ENCODE measurements at places on chromosomes 1 and 21.
A peak's percentile ranks its signal among the peaks of the same experiment; 100 is the strongest.

DNA sequence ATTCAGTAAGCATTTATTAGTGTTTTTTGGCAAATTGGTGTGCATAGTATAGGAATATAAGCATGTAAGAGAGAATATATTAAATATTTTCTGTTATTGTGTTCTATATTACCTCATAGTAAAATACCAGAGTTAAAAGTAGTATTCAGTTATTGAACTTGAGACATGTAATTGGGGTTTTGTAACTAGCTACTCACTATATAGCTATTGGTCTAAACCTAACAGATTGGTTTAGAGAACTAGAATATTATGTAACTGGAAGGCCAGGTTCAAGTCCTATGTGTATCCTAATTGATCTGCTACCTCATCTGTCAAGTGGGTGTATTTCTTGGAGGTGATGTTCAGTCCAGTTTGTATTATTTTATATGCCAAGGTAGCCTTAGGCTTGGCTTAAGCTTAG is 26.3 kb downstream of the CLIC4 start:
- no peak for DNase-seq

GRCh38 chr1:231701306-231701705 is 74.7 kb downstream of the DISC1 start:
- DNase-seq = no peak

GRCh38 chr1:171999756-172000155 is 158.5 kb downstream of the DNM3 start:
- no peak for DNase-seq

- no peak for DNase-seq
These were observed 343.0 kb downstream of the USP25 start for GRCh38 chr21:16072737-16073136.

- DNase-seq = no peak
These were observed 322.8 kb downstream of the TGFB2 start for GRCh38 chr1:218667781-218668516.

GRCh38 chr1:205812878-205813754 is at the start of gene SLC41A1:
Gene SLC41A1 (minus strand): TSS chr1:205813198. CDS start chr1:205810441, 2,757 bp downstream.
- DNase-seq = peak; percentile 99

DNA sequence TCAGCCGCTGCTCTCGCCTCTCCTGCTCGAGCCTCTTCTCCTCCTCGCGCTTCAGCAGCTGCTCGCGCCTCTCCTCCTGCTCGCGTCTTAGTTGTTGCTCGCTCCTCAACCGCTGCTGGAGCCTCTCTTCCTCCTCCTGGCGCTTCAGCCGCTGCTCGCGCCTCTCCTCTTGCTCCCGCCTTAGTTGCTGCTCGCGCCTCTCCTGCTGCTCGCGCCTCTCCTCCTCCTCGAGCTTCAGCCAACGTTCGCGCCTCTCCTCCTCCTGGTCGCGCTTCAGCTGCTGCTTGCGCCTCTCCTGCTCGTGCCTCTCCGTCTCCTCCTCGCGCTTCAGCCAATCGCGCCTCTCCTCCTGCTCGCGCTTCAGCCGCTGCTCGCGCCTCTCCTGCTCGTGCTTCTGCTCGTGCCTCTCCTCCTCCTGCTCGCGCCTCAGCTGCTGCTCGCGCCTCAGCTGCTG is 3.7 kb downstream of the TCHH start:
- DNase-seq = peak; percentile 46

- no peak for DNase-seq
These were observed 25.5 kb upstream of the GRHL3 start for GRCh38 chr1:24293392-24294227.

GRCh38 chr1:230563591-230563990 is 78.7 kb upstream of the COG2 start:
- no peak for DNase-seq

GRCh38 chr1:151372058-151372934 is at the start of gene SELENBP1:
Gene SELENBP1 (minus strand): TSS chr1:151372705. CDS start chr1:151372641, 64 bp downstream.
- DNase-seq = peak; percentile 70

GRCh38 chr1:243351337-243351736 is 95.5 kb downstream of the SDCCAG8 start:
- no peak for DNase-seq

DNA sequence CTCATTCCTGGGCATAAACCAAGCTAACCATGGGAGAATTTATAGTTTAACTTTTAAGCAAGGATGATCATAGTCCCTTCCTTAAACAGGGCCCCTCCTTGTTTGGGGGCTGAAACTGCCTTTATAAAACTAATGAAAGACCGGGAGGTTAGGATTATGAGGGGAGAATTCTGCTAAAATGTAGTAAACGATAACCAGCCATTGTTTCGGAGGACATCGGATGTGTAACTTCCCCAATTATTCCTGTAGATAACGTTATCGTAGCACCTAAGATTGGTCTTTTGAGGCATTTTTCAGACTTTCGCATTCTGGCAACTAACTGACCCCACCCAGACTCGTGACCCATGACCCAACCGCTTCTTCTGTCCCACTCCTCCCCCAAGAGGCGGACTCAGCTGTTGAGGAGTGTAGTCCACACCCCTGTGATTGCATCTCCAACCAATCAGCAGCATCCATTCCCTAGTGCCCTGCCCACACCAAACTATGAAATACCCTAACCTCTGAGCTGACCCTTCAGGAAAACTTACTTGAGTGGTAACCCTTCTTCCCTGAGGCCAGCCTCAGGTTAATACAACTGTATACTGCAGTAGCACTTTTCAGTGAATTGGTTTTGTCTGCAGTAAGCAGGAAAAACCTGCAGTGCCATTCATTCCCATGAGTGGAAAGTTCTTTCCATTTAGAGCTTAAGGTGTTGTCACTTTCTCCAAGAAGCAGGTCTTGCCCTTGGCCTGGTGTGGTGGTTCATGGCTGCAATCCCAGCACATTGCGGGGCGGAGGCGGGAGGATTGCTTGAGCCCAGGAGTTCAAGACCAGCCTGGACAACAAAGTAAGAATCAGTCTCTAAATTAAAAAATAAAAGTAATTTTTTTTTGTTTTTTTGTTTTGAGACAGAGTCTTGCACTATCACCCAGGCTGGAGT is 823 bp upstream of the SYF2 start:
- DNase-seq = peak; percentile 65

- DNase-seq = no peak
These were observed 679.5 kb downstream of the MATN1 start for GRCh38 chr1:30043731-30044408.

- no peak for DNase-seq
These were observed 7.6 kb downstream of the C1orf87 start for GRCh38 chr1:60066001-60066400.

- no peak for DNase-seq
These were observed 7.9 kb downstream of the MEF2D start for GRCh38 chr1:156492591-156493080.

DNA sequence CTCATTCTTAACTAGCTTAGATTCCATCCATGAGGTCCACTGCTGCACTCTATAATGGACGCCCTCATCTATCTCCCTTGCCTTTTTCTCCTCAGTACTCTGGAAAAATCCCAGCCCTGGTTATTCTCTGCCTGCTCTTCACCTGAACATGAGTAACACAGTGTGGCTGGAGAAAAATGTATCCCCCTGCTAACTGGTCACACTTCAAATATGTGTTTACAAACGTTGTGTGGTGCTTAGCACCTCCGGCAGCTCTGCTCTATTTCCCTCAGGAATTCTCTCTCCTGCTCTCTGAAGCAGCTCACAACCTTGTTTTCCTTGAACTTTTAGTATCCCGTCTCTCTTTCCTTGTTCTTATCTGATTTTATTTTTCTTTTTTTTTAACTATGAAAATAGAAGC is 4.1 kb downstream of the SCCPDH start:
- DNase-seq = no peak

DNA sequence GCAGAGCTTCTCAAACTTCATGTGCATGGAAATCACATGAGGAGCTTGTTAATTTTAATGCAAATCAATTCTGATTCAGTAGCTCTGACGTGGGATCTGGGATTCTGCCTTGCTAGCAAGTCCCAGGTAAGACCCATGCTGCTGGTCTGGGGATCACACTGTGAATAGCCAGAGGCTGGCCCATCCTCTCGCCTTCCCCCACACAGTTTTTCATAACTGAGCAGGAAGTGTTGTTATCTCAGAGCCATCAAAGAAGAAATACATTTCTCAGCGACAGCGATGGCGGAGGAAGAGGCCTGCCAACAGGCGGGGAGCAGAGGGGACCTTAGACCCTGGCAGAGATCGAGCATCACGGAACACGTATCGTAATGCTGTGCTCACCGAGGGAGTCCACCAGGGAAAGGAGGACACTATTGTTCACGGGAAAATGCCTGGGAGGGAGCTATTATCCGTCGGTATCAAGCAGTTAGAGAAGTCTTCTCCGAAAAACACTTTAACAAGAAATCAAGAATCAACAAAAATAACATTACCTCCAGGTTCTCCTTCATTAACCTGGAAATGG is 268.9 kb upstream of the TMEM51 start:
- no peak for DNase-seq

DNA sequence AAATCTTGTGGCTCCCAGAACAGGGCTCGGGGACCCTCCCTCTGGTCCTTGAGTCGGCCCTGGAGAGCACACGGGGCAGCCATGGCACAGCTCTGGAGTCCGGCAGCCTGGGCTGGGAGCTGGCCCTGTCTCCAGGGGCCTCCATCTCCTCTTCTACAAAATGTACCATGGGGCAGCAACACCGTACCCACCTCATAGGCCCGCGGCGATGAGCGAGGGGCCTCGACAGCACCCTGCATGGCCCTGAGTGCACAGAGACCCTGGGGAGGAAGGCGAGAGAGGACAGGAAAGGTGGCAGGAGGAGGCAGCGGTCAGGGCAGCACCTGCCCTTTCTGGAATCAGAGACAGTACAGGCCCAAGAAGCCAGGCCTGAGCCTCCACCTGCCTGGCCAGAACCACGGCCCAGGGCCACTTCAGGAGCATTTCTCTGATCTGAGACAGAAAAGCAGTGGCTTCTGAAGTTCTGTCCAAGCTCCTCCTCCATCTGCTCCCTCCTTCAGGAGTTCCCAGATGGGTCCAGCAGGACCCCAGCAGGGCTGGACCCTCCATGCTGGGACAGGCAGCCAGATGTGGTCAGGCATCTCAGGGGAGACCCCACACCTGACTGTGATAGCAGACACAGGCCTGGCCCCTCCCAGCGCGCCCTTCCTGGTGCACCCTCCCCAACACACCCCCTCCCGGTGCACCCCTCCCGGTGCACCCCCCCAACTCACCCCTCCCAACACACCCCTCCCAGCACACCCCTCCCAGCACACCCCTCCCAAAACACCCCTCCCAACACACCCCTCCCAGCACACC is 75.9 kb upstream of the ARHGEF16 start:
- no peak for DNase-seq

DNA sequence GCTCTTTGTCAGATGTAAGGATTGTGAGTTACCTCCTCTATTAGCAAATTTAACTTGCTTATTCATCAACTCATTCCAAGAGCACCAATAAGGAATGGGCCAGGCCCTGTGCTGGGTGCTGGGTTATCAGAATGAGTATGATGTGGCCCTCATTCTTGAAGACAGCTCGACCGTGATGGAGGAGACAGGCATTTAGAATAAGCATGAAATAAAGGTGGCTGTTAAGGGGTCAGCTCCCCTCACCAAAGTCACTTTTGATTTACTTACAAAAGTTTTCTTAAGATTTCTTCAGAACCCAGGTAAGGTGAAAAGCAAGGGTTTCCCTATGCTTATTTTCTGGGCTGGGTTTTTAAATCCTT is 15.3 kb upstream of the PADI1 start:
- DNase-seq = no peak

DNA sequence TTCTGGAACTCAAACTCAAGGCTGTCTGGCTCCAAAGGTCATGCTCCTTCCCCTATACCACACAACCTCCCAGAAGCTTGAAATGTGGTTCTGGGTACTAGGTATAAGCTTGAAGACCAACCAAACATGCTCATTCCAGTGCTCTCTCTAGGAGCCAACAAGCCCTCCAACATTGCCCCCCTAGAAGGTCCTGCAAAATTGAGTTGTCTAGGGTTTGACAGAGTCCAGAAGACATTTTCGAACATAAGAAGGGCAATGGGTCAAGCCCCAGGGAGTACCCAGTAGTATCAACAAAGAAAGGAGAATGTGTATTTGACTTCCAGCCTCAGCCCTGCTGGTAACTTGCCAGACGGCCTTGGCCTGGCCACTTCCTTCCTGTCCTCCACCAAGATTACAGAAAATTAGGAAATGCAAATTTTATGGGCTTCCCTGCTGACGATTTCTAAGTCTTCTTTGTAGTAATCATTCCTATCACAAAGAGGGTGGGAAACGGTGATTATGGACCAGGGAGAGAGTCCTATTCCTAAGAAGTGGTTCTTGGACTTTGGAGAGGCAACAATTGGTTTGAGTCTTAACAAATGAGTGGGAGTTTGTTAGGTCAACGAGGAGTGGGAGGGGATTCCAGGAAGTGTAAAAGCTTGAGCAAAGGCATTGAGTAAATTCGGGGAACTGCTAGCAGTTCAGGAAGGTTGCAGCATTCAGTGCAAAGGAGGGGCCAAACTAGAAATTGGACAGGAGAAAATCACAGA is 18.7 kb upstream of the SLAMF1 start:
- no peak for DNase-seq

- no peak for DNase-seq
These were observed 9.5 kb upstream of the ADORA3 start for GRCh38 chr1:111512931-111513330.

DNA sequence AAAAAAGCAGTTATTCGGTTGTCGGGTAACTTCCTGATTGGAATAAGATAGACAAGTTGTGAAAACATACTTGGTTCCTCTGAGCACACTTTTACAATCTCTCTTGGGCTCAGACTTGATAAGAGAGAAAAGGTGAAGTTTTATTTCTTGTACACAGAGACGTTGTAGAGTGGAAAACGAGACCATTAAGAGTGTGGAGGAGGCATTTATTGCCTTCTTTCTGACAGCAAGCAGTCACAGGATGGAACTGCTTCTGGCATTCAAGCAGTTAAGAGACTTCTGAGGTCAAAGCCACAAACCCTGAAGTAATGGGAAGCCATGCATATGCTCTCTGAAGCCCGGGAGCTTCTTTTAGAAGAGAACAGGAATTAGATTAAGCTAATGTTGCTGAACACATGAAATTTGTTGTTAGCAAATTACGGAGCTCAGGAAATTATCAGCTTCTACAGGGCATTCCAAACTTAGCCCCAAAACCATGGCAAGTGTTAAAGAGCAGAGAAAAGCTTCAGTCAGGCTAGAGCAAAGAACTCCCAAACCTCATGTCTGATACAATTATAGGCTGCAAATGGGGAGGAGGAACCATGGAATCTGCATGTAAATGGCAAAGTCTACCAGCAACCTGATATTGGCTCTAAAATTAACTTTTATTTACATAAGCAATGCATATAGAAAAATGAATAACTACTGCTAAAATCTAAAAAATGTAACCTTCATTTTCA is 26.0 kb downstream of the S1PR1 start:
- DNase-seq = peak; percentile 32

- no peak for DNase-seq
These were observed 173.3 kb downstream of the RUNX1 start for GRCh38 chr21:34875830-34876229.

DNA sequence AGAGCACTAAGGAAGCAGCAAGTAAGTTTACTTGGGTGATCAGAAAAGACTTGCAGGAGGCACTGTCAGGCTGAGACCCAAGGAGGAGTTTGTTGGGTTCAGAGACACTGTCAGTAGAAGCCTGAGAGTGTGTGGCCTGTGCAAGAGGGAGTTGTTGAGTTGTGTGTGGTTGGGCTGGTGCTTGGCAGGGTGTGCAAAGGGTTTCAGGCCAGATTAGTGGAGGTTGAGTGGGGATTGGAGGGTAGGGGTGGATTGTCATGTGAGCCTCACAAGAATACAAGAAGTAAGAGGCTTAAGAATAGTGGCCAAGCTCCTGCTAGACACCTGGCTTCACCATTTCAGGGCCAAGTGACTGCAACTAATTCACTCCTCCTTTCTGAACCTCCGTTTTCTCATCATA is 8.9 kb upstream of the KIF21B start:
- DNase-seq = no peak

Data from HEK293T (cell line).